Activated CD4-positive, alpha-beta T cell treated with anti-CD3 and anti-CD28 coated beads, Interleukin-10, Interleukin-2, amounts not matched to agents 100 ng/mL and 50 ng/mL, durations not matched to agents 16 hours and 8 hours (primary cell): ENCODE measurements at places on chromosomes 3 and 15.
A peak's percentile ranks its signal among the peaks of the same experiment; 100 is the strongest.

- peak; percentile 52 for DNase-seq
Measured at GRCh38 chr3:68249265-68249664, 594.9 kb upstream of the SUCLG2 start.

- no peak for DNase-seq
Measured at GRCh38 chr3:127790882-127791183, 31.5 kb downstream of the MGLL start.

GRCh38 chr15:75313116-75313845, 22.6 kb upstream of the COMMD4 start:
- no peak for DNase-seq

GRCh38 chr15:80581976-80582375, 113.1 kb upstream of the ABHD17C start:
- no peak for DNase-seq

DNA sequence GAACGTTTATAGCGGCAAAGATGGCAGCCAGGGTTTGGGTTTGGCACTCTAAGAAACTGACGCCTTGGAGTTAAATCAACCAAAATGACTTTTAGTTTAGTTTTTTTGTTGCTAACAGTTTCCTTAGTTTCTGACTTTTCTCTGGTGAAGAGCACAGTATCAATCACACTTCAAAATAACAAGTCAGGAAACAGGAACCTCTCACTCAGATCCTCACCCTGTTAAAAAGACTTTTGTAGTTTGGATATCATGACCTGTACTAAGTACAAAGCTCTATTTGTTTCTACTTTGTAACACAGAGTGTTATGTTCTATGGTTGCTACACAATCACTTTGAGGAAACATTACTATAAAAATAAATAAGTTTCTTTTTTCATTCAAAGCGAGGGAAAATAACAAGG, 51.1 kb downstream of the ATP10A start:
- no peak for DNase-seq

DNA sequence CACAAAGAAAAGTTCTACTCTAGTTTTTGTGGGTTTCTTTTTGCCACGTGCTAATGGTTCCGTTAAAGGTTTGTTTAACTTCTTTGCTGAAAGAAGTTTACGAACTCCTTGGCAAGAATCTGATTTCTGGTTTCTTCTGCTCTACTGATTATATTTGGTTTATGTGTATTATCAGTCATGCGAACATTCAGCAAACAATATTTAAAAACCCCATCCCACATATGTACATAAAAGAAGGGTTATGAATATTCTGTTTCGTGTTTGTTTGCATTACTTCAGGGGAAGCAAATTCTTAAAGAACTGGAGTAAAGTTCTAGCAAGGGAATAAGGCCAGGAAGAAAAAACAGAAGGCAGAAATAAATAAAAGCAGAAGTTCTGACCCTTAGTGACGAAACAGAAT, 9.8 kb downstream of the LARS2 start:
- no peak for DNase-seq

DNA sequence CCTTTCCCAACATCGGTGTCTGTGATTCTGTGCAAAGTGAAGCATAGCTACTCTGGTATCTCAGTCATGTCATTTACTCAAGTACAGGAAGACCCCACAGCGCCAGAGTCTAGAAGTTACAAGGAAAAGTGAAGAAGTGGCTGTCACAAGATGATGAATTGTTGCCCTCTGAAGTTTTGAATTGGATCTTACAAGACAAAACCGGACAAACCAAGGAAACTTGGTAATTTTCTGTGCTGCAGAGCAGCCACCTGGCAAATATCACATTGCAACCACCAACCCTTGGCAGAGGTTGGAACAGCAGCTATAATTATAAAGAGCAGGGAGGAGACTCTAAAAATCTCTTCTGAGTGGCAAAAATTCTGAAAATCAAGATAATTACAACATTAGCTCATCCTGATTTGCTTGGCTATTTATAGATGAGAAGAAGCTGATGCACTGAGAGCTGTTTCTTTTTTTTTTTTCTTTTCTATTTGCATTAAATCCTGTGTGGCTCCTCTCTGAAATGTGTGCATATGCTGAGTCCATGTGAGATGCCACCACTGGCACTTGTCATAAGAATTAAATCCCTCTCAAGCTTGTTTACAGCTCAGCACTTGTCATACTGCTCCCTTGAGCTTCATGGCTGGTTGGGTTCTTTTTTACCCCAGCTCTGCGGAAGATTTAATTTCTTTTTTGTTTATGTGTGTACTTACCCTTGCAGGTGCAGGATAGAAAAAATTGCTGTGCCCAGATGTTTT, 68.0 kb upstream of the MNS1 start:
- no peak for DNase-seq

- no peak for DNase-seq
Measured at GRCh38 chr15:78004919-78005634, 72.4 kb downstream of the TBC1D2B start.

DNA sequence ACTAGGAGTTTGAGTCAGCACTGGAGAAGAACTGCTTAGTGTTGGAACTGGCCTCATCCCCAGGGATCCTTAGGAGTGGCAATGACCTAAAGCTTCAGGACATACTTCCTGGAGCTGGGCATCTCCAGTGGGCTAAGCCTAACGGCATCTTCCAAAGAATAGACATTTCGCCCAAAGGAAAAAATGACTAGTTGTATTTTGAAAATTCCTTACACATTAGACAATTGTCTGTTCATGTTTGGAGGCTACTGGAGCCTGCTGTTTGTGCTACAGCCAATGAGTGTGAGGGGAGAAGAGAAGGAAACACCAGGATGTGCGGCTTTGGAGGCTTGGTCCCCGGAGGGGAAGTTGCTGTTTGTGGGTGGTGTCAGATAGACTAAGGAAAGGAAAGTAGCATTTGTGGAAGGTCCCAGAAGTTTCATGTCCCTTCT, 77.6 kb downstream of the POLR2M start:
- no peak for DNase-seq

DNA sequence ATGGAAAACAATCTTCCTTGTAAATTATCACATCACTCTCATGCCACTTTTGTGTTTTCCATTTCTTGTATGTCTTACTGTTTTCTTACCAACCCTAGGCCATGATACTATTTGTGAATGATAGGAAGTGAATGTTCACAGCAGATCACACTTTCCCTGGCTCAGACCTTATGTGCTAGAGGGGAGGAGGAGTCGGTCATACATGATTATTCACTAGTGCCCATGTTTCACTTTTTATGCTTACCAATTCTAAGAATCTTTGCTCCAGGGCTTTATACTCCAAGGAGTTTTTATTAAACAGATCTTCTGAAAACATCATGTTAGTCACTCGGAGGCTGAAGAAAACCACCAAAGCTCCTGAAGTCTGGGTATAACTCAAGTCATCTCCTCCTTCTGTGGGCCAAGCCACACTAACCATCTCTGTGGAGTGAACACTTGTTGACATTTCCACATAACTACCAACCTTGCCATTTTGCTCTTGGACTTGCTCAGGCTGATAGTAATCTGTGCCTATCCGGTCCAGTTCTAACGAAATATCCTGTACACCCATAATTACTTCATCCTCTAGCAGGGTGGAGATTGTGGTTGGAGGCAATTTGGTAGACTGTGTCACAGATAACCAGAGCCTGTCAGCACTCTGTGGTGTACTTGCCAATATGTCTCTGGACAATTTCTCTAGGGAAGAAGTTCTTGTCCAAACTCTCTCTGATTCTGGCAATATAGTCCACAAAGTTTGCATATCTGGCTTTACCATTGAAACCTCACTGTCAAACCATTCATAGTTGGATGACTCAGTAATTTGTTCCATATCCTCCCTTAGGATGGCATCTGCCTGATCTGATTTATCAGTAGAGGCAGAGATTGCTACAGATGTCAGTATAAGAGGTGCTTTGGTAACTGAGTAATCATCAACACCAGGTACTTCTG, 76.8 kb downstream of the IMPG2 start:
- peak; percentile 70 for DNase-seq

- DNase-seq, result peak; percentile 63
Measured at GRCh38 chr3:187027531-187028278, 97.4 kb downstream of the ST6GAL1 start.

GRCh38 chr15:26550880-26551279, 222.0 kb downstream of the GABRB3 start:
- no peak for DNase-seq

DNA sequence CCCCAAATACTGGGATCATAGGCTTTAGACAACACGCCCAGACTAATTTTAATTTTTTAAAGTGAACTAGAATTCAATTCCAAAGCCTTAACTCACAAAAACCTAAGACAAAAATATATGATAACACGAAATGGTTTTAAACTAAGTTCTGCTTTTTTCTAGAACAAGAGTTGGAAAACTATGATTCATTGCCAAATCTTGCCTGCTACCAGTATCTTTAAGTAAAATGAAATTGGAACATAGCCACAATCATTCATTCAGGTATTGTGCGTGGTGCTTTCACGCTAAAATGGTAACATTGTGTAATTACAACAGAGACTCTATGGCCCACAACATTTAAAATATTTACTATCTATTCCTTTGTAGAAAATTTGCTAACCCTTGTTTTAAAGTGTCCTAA, 488.0 kb upstream of the ZNF385D start:
- no peak for DNase-seq

DNA sequence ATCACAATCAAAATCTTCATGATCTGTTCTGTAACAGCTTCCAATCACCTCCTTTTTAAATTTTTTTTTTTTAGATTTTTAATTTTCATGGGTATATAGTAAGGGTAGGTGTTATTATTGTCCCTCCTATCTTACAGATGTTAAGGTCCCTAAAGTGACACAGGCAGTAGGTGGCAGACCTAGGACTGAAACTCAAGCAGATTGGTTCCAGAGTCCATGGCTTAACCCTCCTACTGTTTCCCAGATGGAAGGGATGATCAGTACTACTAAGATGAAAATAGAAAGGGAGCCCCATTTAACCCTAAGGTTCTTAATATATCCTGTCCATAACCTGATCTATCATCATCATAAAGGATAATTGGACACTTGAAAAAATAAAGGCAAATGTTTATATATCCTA, 57.1 kb downstream of the CHAC1 start:
- DNase-seq, result no peak

- no peak for DNase-seq
Measured at GRCh38 chr3:124092811-124093210, 100.9 kb upstream of the ROPN1 start.

DNA sequence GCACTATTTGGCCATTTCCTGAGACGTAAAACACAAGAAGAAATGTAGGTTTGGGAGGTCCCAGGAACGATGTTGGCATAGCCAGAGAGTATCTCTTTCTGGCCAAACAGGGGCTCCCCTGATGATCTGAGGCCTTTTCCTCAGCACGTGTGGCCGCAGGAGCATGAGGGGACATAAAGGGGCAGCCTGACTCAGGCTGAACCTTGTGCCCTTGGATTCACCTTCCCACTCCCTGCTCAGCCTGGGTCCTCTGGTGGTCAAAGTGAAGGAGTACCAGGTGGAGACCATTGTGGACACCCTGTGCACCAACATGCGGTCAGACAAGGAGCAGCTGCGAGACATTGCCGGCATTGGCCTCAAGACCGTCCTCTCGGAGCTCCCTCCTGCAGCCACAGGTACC, 10.6 kb downstream of the CAND2 start:
- DNase-seq, result no peak

DNA sequence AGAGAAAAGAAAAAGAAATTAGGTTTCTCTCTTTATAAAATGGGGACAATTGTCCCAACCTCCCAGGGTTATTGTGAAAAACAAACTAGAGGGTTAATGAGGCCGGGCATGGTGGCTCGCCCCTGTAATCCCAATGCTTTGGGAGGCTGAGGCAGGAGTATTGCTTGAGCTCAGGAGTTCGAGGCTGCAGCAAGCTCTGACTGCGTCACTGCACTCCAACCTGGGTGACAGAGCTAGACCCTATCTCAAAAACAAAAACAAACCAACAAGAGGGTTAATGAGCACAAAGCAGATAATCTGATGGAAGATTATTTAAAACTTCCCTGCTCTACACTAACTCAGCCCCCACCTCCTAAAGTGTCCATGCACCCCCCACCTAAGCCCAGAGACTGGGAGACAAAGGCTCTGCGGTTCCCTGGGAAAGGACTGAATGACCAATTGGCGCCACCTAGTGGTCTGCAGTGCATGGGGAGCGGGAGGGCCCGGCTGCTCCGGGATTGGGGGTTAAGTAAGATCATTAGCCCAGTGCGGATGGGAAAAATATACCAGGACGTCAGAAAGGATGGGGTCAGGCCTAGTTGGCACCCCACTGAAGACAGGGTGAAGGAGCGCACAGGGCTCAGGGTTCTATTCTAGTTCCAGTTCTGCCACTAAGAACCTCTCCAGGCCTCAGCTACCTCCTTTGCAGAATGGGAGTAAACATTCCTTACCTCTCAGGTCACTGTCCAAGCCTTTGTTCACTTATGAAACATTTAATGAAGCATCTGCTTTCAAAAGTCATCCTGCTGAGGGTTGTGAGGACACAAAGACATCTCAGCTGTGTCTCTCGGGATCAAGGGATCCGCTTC, 15.6 kb downstream of the PIF1 start:
- DNase-seq, result peak; percentile 72

- DNase-seq, result no peak
Measured at GRCh38 chr15:68651916-68652525, 73.2 kb downstream of the CORO2B start.

DNA sequence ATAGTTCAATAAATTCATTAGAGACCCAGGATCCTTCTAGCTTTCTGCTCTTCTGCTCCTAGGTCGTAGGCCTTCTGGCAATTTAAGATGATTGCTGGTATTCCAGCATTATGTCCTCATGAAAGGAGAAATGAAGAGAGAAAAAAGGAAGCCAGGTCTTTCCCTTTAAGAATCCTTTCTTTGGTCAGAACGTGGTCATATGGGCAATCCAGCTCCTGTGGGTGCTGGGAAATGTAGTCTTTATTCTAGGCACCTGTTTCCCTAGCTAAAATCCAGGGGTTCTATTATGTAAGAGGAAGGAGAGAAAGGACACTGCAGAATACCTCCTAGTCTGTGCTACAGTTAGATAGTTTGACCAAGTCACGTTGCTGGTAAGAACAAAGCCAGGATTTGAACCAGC, 35.5 kb upstream of the NR1I2 start:
- no peak for DNase-seq

DNA sequence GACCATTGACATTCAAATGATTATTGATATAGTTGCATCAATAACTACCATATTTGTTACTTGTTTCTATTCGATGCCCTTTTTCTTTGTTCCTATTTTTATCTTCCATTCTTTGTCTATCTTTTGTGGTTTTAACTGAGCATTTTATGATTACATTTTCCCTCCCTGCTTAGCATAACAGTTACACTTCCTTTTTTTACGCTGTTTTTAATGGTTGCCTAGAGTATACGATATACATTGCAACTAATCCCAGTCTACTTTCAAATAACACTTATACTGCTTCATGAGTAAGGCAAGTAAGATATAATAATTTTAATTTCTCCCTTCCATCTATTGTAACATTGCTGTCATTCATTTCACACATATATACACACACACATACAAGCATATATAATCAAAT, 26.3 kb downstream of the COL6A6 start:
- no peak for DNase-seq

DNA sequence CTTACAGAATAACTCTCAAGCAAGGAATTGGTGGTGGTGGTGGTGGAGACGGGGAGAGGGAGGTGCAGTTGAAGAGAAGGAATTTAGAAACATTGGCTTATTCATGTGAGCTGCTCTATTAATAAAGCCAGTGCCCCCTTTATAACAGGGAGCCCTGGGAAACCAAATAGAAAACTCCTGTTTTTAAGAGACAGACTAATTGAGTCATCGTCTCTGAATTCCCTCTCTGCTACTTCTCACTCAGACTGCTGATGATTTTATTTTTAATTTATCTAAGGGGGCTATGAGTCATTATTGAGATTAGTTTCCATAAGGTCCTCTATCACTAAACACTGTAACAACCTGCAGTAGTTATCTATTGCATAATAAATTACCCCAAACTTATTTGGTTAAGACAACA, 145.9 kb upstream of the GALNT15 start:
- DNase-seq, result no peak

- DNase-seq, result no peak
Measured at GRCh38 chr3:28449398-28449797, 100.8 kb upstream of the AZI2 start.
